ENCODE measurements at places on chromosomes 16 and 17. TPM values are rescaled to one million over a fixed set of nuclear protein-coding genes. Genes with fewer than 3 reads are reported as not detected.

The CD68 gene
- total RNA-seq = 11.1 TPM

DNA sequence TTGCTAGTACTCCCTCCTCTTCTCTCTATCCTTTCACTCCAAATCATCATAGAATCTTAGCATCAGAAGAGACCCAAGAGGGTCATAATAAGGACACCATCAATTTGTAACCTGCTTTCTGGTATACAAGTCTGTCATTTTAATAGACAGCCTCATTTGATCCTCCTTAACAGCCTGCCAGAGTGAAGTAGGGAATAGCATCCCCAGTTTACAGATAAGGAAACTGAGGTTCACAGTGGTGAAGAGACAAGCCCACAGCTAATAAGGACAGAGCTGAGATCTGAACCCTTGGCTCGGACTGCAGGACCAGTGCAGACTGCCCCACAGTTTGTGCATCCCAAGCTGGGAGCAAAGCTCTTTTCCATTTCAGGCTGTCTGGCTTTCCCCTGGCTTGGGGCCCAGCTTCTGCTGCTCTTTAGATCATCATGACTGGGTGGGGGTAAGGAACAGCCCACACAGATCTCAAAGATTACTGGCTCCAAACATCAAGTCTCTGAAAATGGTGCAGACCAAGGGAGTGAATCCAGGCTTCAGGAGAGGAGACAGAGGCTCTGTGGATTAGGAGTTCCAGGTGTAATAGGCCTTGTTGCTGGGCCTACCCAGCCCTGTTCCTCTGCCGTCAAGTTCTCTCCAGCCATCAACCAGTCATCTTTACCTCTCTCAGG lies 10.3 kb upstream of the IGFBP4 start:
- no peak for DNase-seq

DNA sequence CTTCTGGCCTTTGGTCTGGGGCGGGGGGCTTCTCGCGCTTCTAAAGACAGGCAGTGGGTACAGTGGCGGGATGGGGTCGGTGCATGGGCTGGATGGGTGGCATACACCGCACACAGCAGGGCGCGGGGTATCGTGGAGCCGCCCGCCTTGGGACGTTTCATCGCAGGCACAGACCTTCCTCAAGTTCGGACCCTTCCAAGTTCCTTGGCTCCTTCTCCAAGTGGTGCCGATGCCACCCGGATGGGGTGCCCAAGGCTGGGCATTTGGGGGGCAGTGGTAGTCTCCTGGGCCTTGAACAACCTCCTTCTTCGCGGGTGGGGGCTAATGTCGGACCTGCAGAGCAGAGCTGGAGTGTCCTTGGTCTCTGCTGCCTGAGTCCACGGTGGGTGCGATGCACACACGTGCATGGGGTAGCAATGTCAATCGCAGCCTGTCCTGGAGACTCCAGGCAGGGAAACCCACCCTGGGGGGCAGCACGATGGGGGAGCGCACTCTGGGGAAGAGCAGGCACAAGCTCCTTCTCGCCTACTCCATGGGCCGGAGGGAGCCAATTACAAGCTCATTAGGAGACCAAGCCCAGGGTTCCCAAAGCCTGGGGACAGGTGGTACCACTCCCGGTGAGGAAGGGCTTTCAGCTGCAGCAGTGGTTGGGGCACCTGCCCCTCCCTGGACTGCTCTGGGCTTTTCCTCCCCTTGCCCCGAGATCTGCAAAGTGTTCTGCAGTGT lies 686 bp upstream of the MTSS2 start:
- no peak for DNase-seq

DNA sequence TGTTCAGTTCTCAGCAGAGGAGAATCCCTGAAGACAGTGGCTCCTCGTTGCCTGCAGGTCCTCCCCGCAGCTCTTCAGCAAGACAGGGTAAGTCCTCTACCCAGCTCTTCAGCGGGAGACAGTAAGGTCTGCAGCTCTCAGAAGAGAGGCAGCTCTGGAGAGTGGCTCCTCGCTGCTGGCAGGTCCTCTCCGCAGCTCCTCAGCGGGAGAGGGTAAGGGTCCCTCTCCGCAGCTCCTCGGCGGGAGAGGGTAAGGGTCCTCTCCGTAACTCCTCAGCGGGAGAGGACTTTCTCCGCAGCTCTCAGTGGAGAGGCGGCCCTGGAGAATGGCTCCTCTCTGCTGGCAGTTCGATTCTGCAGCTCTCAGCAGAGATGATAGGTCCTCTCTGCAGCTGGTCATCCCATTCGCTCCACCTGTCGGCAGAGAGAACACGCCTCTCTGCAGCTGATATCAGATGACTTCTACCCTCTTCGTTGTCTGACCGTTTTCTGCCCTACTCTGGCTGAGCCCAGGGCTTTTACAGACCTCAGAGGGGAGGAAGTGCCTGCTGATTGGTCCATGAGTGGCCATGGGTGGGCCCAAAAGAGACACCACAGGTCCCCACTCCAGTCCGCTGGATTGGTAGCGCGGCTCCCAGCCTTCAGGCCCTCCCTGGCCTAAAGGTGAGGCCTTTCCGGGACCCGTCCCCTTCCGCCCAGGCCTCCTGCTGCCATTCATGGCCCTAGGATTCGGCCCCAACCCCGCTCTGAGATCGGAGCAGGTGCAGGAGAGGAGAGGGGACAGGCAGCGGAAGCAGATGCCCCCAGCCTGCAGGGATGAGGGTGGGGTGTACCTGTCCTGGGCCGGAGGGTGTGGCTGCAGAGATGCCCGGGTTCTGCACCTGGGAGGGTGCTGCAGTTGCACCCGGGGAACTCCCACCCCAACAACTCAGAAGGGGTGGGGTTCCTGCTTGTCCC lies 11.9 kb upstream of the SHCBP1 start:
- no peak for DNase-seq

DNA sequence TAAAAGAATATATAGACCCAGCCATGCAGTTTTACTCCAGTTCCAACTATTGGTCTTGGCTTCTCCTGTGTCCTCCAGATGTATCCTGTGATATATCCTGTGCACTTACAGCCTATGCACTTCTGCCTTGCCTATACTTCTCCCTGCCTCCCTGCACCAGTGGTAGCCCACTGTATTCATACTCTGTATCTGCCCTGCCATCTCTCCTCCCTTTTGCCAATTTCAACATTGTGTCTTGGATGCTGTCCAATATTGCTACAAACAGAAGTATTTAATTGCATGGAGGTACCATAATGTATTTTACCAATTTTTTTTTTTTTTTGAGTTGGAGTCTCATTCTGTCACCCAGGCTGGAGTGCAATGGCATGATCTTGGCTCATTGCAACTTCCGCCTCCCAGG lies 242.7 kb downstream of the HAPSTR1 start:
- DNase-seq = no peak

DNA sequence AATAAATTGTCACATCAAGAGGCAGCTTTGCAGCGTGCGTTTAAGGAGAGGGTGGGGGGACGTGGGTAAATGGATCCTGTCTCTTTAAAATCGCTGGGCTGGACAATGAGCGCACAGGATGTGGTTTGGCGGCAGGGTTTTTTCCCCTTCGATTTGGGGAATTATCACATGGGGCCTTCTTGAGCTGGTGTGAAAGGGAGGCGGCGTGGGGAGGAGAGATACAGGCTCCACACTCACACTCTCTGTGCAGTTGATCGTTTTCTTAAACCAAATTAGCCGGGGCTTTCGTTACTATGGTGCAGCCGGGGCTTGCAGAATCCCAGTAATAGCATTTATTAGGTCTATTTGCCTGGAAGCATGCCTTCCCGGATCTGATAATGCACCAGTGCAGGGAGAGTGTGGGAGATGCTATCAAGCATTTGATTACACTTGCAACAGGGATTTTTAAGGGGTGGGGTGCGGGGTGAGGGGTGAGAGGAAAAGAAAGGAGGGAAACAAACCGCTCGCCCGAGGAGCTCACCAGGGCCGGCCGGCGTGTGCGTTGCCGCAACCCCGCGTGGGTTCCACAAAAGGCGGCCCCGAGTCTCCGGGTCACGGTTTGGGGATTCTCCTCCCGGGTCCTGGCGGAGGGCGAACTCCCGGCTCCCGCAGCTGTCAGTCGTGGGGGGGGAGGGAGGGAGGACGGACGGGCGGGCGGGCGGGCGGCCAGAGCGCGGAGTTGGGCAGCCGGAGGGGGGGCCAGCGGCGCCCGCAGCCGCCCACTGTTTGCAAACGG lies 58.8 kb upstream of the GSE1 start:
- peak; percentile 63 for DNase-seq

The KRT17 gene
- not detected for total RNA-seq

The OR4D1 gene
- total RNA-seq = 0.26 TPM

- DNase-seq = no peak
These were observed 167.5 kb downstream of the CDK5R1 start for GRCh38 chr17:32654324-32654723.

The KRTAP9-4 gene
- not detected for total RNA-seq

DNA sequence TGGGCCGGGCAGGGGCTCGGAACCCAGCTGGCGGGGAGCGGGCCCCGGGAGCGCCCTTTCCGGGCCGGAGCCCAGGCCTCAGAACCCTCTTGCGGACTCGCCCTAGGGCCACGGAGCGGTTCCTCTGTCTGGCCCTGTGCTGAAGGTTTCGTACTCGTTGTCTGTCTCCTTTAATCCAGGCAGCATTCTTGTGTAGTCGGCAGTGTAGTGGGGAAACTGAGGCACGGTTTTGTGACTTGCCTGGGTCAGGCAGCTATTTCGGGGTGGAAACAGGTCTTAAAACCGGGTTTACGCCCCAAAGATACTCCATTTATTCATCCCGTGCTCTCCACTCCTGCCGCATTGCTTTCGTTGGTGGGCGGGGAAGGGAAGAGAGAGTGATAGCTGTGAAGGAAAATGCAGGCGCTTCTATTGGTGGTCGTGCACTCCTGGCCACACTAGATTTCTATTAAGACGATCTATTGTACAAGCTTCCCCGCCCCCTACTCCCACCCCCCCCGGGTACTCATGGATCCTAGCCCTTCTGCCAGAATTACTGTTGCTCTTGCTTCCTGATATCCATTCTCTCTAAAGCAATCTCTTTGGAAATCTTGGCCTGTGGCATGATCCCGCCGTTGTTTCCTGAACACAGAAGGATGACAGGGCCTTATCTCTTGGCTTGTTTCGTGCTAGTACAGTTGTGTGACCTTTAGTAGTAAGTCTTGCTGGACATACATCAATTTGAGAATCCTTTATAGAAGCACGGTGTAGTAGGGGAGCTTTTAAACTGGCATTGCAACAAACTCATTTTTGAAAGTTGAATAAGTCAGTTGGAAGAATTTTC lies 751 bp downstream of the DCAF7 start:
- DNase-seq = no peak

DNA sequence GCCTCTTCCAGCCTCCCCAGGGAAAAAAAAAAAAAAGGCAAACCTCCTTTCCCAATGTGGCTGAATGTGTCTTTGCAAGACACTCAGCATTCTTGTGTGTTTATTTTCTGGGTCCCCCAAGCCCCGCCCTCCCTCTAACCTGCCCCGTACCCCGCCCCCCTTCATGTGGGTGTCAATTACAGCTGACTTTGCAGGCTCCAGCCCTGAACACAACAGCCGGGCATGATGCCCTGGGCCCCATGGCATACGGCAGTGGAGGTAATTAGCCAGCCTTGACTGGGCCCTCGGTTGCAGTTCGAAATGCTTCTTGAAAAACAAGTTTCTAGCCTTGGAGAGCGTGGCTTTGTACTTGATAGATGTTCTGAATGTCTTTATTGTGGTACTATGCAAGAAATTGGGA lies 354.7 kb upstream of the RBFOX1 start:
- DNase-seq = no peak

DNA sequence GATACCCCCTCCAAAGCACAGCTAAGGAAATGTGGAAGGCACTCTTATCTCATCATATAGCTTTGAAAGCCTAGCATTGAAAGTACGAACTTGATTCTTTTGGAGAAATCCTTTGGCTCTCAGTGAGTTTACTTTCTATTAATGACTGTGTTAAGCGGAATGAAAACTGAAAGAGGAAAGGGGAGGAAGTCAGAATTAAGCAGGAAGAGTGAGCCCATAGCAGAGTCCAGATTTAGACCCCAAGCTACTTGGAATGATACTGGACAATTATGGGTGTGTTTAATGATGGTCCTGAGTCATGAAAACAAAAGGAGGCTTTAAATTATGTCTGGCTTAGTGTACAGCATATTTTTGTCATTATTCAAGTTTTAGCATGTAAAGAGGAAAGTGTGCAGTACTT lies 42.2 kb downstream of the TENT4B start:
- no peak for DNase-seq

- no peak for DNase-seq
These were observed 22.8 kb downstream of the ITGB3 start for GRCh38 chr17:47276444-47276843.

DNA sequence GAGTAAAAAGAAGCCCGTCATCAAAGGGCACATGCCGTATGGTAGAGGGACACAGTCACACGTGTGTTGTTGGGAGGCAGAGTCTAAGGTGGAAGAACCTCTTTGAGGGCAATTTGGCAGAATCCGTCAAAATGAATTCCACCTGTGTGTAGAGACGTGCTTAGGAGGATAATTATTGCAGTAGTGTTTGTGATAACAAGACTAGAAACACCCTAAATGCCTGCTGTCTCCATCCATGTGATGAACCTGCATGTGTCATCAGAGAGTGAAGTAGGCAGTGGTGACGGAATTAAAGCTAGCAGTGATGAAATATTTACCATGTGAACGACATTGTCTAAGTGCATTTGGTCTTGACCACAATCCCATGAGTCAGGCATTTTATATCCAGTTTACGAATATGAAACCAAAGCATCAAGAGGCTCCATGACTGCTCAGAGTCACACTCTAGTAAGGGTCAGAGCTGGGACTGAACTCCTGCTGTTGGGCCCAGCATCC lies 61.3 kb upstream of the ADORA2B start:
- DNase-seq = no peak

DNA sequence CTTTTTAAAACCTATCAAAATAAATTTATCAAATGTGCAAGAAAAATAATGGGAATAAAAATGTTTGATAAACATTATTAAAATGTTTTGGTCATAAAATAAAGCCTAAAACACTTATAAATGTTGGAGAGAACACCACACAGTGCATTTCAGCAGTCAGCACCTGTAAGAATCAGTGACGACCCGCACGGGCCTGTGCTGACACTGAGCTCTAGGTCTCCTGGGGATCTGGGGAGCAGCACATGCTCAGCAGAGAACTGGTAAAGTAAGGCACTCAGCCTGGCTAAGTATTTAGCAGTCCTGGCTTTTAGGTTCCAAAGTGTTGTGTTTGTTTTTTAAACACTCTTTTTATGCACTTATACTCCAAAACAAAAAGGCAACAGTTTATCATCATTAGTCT lies 46.9 kb downstream of the HELZ start:
- no peak for DNase-seq

DNA sequence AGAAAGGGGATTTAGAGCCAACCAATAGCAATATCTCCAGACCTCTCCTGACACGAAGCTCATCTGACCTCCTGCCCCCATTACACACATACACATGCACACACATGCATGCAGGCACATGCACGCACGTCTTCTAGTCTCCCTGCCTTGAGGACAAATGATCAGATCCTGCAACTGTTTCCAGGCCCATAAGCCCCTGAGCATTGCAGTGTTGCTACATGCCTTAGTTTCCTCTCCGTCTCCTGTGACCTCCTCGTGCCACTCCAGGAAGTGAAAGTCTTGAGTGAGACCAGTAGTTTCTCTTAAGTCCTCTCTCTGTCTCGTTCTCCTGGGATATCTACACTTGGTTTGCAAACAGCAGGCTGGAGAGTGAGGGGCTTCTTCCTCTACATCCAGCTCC lies 8.2 kb downstream of the CIITA start:
- DNase-seq = no peak
